A549 treated with RU486 at 1 μM for 4 hours (cell line): ENCODE measurements at places on chromosomes 3 and 15. TPM values are rescaled to one million over a fixed set of nuclear protein-coding genes. Genes with fewer than 3 reads are reported as not detected.

Gene VGLL3
- total RNA-seq = 2.4 to 8.8 TPM (median 7.3 TPM) in 5 replicates

Gene PYDC2
- total RNA-seq = not detected in 5 replicates

Gene CLSTN2
- total RNA-seq = 0.02 to 0.06 TPM (median 0.05 TPM) in 4 of 5 replicates, not detected in the other

Gene HRH1
- total RNA-seq = 7.6 to 10.2 TPM (median 9.3 TPM) in 5 replicates

Gene LRRC31
- total RNA-seq = not detected in 5 replicates

Gene FRMD4B
- total RNA-seq = 0.80 to 2.5 TPM (median 1.4 TPM) in 5 replicates

Gene DLEC1
- total RNA-seq = 0.03 to 0.08 TPM in 2 of 5 replicates, not detected in the others

Gene B3GALNT1
- 0.15 to 0.23 TPM (median 0.21 TPM) in 3 of 5 replicates, not detected in the others for total RNA-seq

Gene SLC12A8
- total RNA-seq = 0.87 to 1.6 TPM (median 1.4 TPM) in 5 replicates

Gene OR5K2
- total RNA-seq = not detected in 5 replicates

Gene TEX55
- total RNA-seq = not detected in 5 replicates

Gene CADM2
- 0.18 to 0.24 TPM (median 0.21 TPM) in 3 of 5 replicates, not detected in the others for total RNA-seq

Gene HDDC3
- total RNA-seq = 26.7 to 34.4 TPM (median 32.2 TPM) in 5 replicates

Gene VIPR1
- total RNA-seq = 0.48 to 0.90 TPM (median 0.68 TPM) in 5 replicates

Gene GOLGA8G
- total RNA-seq = not detected in 5 replicates

Gene PPP1R14D
- 0.28 to 0.38 TPM in 2 of 5 replicates, not detected in the others for total RNA-seq

Gene CLDN11
- 0.09 to 0.30 TPM (median 0.12 TPM) in 4 of 5 replicates, not detected in the other for total RNA-seq

Gene QARS1
- 128 to 155 TPM (median 153 TPM) in 5 replicates for total RNA-seq

Gene NMNAT3
- total RNA-seq = 1.5 to 2.4 TPM (median 1.6 TPM) in 5 replicates

Gene GOLGA8K
- 0.42 to 1.0 TPM (median 0.75 TPM) in 5 replicates for total RNA-seq

Gene TMEM40
- total RNA-seq = 0.16 to 0.88 TPM (median 0.57 TPM) in 5 replicates

Gene C3orf49
- total RNA-seq = not detected in 5 replicates

Gene LINS1
- total RNA-seq = 7.1 to 13.1 TPM (median 10.7 TPM) in 5 replicates

Gene TM4SF18
- 27.6 to 49.8 TPM (median 45.8 TPM) in 5 replicates for total RNA-seq

Gene DTX3L
- total RNA-seq = 6.0 to 9.4 TPM (median 8.1 TPM) in 5 replicates

Gene CKMT1B
- total RNA-seq = 2.9 to 6.1 TPM (median 3.4 TPM) in 5 replicates

Gene SI
- total RNA-seq = not detected in 5 replicates

Gene AGBL1
- not detected in 5 replicates for total RNA-seq

Gene CX3CR1
- not detected in 5 replicates for total RNA-seq

Gene ST3GAL6
- total RNA-seq = 0.40 to 1.9 TPM (median 0.96 TPM) in 5 replicates

Gene GLDN
- 0.09 TPM in 1 of 5 replicates, not detected in the others for total RNA-seq

Gene SAMMSON
- total RNA-seq = not detected in 5 replicates

Gene PIGZ
- 1.0 to 2.2 TPM (median 1.5 TPM) in 5 replicates for total RNA-seq

Gene LINGO1
- 6.7 to 12.1 TPM (median 8.9 TPM) in 5 replicates for total RNA-seq

Gene TMF1
- total RNA-seq = 8.8 to 16.6 TPM (median 14.8 TPM) in 5 replicates

Gene LSAMP
- 0.07 to 0.24 TPM (median 0.10 TPM) in 4 of 5 replicates, not detected in the other for total RNA-seq

Gene ZNF501
- total RNA-seq = not detected in 5 replicates

Gene P2RY1
- 0.31 to 0.49 TPM (median 0.35 TPM) in 5 replicates for total RNA-seq

Gene TRMT10C
- 19.8 to 41.7 TPM (median 35.9 TPM) in 5 replicates for total RNA-seq

Gene WNT5A
- 0.51 to 1.5 TPM (median 1.0 TPM) in 5 replicates for total RNA-seq

Gene CYP11A1
- not detected in 5 replicates for total RNA-seq

Gene IGSF10
- 0.49 to 0.82 TPM (median 0.55 TPM) in 5 replicates for total RNA-seq

Gene CPA3
- not detected in 5 replicates for total RNA-seq

Gene HTR3E
- not detected in 5 replicates for total RNA-seq

Gene MOBP
- total RNA-seq = 0.05 to 0.20 TPM in 2 of 5 replicates, not detected in the others

Gene SLC28A2
- total RNA-seq = not detected in 5 replicates

Gene SV2B
- total RNA-seq = 0.02 to 0.10 TPM (median 0.04 TPM) in 3 of 5 replicates, not detected in the others

Gene GOLGA8O
- 0.13 to 0.64 TPM (median 0.31 TPM) in 5 replicates for total RNA-seq

Gene CHL1
- not detected in 5 replicates for total RNA-seq

Gene CCNL1
- 35.5 to 40.8 TPM (median 38.6 TPM) in 5 replicates for total RNA-seq

Gene CAMK1
- 14.6 to 18.5 TPM (median 17.7 TPM) in 5 replicates for total RNA-seq

Gene MINAR1
- total RNA-seq = 0.37 to 0.70 TPM (median 0.59 TPM) in 5 replicates

Gene SLC9A9
- 0.38 to 0.42 TPM in 2 of 5 replicates, not detected in the others for total RNA-seq

Gene EBLN2
- total RNA-seq = 0.25 to 0.65 TPM (median 0.57 TPM) in 5 replicates

Gene FBXW12
- total RNA-seq = not detected in 5 replicates

Gene TTLL13
- 0.27 to 0.61 TPM (median 0.39 TPM) in 4 of 5 replicates, not detected in the other for total RNA-seq
